GM06990 (cell line): ENCODE measurements at places on chromosomes 2 and 18.

- DNase-seq, result peak; percentile 33
Measured at GRCh38 chr2:230669386-230669950, 43.2 kb upstream of the CAB39 start.

DNA sequence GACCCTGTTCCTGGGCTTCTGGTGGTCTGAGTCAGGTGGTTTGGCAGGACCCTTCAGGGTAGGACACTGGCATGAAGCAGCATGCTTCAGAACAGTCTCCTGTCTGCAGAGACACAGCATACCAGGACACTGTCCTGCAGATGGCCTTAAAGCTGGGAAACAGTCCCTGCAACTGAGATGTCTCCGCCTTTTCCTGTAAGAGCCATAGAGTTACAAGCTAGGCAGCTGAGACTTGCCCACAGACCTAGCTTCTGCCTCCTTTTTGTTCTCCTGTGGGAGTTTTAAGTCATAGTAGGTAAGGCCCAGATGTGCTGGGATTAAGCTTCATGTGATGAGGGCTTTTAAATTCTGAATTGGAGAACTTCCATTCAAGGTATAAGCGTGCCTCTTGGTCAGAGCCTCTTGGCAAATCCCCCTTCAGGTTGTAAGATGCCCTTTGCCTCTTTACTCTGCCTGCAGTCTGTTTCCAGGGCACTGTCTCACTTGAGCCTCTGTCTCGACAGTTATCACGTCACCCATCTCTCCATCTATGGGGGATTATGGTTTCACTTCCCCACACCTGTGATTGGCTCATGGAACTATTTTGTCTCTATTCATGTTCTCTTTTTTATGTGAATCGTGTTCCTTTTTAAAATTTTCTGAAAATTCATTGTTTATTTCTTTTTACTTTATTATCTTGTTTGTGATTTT, 51.8 kb downstream of the COA5 start:
- DNase-seq, result no peak

- no peak for DNase-seq
Measured at GRCh38 chr2:168559187-168559586, 103.1 kb downstream of the CERS6 start.

GRCh38 chr18:31478688-31479087, 19.3 kb upstream of the DSG2 start:
- no peak for DNase-seq

- DNase-seq, result no peak
Measured at GRCh38 chr18:46657115-46657955, at the start of gene LOXHD1. TSS of gene LOXHD1 (minus strand) at chr18:46657220. CDS start at chr18:46657033, 187 bp downstream.

DNA sequence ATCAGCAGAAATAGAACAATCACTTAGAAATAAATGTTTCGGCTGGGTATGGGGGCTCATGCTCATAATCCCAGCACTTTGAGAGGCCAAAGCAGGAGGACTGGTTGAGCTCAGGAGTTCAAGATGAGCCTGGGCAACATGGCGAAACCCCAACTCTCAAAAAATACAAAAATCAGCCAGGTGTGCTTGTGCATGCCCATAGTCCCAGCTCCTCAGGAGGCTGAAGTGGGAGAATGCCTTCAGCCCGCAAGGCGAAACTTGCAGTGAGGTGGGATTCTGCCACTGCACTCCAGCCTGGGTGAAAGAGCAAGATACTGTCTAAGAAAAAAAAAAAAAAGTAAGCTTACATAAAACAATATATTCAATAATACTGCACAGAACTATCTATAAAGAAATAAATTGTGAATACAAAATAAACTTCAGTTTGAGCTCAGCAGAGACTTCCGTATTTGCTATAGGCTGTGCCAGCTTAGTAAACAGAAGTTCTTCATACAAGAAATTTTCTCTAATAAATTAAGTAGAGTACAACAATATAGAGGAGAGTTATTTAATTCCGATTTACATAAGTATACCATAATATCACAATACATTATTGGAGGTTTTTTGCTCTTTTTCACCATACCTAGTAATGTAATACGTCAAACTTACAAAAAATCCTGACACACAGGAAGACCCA, 43.6 kb downstream of the SRBD1 start:
- peak; percentile 3 for DNase-seq

DNA sequence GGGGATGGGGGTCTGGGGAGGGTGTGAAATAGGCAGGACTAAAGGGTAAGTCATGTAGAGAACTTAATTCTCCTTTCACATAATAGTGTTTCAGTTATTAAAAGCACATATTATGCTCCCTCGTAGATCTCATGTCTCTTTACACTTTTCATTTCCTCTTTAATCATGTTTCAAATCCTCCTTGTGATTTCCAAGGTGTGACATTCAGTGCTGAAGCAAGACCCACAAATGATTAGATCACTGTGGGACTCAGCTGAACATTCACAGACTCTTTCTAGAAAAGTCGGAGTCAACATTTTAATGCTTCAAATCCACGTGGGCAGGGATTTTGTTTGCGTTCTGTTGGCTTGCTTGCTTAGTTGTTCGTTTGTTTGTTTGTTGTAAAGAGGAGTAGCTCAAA, 34.7 kb upstream of the CALCRL start:
- no peak for DNase-seq

- DNase-seq, result no peak
Measured at GRCh38 chr18:23540867-23541266, 37.6 kb downstream of the RMC1 start.

- no peak for DNase-seq
Measured at GRCh38 chr2:8578335-8579244, 103.3 kb upstream of the ID2 start.

DNA sequence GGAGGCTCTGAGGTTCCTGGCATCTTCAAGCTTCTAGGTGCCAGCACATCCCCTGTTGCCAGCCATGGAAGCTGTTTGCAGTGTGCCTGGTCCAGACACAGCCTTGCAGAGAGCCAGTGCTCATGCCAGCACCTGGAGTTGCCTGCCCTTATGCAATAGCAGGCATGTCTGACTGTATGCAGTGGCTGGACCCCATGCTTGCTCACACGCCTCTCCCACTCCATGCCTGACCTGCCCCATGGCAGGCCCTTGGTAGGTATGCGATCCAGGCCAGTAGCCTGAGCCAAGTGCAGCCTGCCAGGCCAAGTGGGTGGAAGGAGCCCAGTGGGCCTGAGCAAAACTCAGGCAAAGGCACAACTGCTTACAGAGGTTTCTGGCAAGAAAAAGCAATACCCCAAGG, 19.5 kb upstream of the SP140L start:
- DNase-seq, result no peak

GRCh38 chr18:38427234-38427633, 861.6 kb upstream of the CELF4 start:
- DNase-seq, result no peak

DNA sequence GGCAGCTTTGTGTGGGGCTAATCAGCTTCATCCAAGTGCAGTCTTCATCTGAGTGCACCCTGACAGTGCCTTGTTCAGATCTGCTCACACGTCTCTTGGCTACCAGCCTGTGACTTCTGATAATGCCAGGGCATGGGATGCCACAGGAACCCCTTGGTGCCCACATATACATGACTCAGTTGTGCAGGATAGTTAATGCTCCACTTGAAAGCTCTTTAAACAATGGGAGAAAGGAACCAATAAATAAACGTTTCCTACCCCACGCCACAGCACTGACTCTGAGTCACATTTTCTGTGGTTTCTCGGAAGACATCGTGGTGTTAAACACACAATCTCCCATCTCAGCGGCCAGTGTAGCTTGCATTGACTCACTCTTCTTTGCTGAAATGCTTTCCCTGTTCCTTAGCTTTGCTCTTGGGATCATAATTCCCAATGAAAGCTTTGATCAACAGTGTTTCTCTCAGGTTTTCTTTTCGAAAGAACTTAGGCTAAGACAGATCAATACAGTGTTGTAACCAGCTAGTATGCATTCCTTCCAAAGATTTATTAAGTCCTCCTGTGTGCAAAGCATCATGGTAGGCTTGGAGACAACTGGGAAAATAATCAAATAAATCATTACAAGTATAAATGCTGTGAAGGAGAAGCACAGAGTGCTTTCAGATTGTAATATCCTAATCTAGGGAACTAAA, 142.0 kb downstream of the COPS8 start:
- DNase-seq, result no peak

DNA sequence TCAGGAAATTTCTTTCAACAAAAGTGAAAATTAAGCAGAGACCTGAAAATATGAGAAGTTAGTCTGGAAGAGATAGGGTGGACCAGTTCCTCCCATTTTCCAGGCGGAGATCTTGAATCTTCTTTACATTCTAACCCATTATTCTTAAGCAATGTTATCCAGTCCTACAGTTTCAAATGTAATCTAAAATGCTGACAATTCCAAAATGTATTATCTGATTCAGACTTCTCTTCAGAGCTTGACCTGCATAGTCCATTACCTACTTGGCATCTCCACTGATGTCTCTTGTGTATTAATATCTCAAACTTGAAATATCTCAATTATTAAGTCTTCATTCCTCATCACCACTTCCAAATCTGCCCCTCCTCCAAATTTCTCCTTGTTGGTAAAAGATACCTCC, 28.4 kb upstream of the SLC39A10 start:
- DNase-seq, result no peak

DNA sequence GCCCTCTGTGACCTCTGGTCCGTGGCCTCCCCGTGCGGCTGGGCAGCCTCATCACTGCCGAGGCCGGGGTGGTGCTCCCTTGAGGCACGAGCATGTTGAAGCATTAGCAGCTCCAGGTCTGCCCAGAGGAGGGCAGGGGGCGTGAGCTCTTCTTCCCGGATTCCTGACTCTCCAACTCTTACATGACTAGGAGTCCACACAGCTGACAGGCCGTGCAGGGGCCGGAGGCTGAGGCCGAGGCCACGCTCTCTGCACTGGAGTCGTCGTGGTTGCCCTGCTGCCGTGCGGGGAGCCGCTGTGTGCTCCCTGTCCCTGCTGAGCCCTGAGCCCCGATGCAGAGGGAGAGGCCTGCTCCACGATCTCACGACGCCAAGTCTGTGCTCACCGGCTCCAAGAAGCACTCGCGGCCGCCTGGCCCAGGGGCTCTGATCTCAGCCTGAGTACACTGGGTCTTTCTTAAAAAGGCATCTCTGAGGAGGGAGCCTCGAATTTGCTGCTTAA, 19.4 kb upstream of the KCNG2 start:
- DNase-seq, result no peak

GRCh38 chr18:7413906-7414305, 153.2 kb upstream of the PTPRM start:
- no peak for DNase-seq

DNA sequence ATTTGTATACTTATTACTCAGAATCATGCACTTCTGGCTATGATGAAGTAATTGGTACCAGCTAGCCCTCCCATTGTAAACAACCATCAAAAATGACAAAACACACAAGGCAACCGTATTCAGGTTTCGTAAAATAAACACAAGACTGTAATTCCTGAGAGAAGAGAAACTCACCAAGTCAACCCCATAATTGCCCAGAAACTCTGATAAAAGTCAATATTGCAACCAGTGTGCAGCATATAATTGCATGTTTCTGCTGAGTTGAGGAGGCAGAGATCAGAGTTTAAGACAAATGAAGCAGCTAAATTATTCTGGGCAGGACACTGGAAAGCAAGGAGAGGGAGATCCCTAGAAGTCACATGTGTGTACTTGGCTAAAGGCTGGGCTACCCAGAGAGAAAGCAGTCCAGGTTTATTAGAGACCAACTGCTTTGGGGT, 90.3 kb downstream of the ROCK2 start:
- DNase-seq, result no peak

DNA sequence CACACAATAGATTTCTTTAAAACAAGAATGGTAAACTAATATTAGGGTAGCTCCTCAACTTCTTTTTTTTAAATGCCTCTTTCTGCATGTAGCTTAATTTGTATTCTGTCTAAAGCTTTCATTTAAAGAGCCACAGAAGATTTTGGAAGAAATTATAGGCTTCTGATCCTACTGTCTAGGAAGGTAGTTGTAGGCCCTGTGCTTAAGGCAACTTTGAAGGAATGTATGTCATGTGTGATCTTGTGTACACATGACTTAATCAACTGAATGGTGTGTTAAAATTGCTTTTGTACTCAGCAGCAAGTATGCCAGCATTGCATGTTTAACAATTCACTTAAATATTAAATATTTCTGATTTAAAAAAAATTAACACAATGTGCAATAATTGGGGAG, 51.5 kb upstream of the LYPD6 start:
- DNase-seq, result no peak

DNA sequence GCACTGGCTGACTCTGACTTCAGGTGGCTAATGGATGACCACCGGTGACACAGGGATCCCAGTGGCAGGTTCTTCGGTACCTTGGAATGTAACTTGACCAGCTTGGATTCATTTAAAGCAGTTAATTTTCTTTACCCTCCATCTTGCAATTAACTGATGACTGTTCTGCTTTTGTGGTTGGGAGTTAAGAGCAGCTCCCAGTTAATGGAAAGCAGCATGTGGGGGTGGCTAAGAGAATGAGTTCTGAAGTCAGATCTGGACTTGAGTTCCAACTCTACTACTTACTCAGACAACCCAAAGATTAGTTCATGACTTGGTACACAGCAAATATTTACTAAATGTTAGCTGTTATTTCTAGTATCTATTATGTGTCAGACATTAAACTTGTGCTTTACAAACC, 58.5 kb downstream of the FAM228A start:
- DNase-seq, result no peak

- peak; percentile 43 for DNase-seq
Measured at GRCh38 chr18:23938043-23938756, 76.4 kb upstream of the TTC39C start.

DNA sequence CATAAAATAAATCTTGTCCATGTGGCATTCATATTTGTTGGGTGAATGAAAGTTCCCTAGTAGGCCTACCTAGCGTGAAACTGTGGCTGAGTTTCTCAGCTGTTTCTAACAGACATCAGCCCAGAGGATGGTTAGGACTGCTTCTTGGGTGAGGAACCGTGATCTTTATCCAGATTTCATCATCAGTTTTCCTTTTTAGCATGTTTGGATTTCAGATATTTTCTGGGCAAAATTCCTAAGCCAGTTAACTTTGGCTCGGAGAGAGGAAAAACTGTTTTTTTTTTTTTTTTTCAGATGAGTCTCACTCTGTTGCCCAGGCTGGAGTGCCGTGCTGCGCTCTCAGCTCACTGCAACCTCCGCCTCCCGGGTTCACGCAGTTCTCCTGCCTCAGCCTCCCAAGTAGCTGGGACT, 53.5 kb downstream of the DGKD start:
- no peak for DNase-seq

GRCh38 chr18:22176420-22177326, 7.3 kb downstream of the GATA6 start:
- DNase-seq, result no peak

- DNase-seq, result no peak
Measured at GRCh38 chr2:120707816-120708215, 27.9 kb upstream of the GLI2 start.

DNA sequence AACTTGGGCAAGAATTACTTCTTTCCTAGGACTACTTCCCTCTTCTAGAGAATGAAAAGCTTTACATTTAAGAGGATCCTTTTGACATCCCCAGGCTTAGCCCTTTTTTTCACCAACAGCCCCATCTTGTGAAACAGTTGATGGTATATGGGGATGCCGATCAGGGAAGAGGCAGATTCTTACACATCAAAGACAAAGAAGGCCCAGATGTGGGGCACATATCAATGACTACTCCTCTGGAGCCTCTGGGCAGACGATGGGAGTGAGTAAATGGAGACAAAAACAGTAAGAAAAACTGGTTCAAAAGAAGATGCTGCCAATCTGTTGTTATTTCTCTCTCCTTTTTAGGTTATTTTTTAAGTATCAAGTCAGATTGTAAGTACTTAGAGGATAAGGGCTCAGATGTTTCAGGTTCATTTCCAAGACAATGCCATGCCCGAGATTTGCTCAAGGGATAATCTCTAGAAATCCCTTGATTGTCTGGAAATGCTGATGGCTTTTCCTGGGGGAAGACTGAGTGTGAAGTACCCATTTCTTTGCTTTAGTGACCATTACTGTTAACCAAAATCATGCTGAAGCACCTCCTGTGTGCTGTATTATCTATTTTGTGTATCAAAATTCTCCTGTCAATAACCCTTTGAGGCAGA, 117.5 kb downstream of the EPHA4 start:
- DNase-seq, result no peak
